ENCODE measurements at places on chromosomes 6 and 20.

GRCh38 chr6:121435444-121436069 is at the start of gene GJA1:
GJA1 (plus strand) TSS chr6:121435646; CDS start chr6:121446848, 11,202 bp downstream.
- DNase-seq = no peak

DNA sequence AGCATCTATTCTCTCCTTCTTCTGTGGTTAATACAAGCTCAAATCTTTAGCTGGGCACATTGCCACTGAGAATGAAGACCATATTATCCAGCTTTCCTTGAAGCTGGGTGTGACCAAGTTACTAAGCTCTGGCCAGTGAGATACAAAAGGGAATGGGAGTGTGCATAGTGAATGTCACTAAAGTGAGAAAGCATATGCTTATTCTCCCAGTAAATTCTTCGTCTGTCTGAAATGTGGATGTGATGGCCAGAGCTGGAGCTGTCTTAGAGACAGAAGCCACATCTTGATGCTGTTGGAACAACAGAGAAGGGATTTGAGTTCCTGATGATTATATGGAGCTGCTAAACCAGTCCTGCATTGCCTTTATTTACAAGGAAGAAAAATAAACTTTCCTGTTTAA is 60.1 kb downstream of the SESN1 start:
- no peak for DNase-seq

DNA sequence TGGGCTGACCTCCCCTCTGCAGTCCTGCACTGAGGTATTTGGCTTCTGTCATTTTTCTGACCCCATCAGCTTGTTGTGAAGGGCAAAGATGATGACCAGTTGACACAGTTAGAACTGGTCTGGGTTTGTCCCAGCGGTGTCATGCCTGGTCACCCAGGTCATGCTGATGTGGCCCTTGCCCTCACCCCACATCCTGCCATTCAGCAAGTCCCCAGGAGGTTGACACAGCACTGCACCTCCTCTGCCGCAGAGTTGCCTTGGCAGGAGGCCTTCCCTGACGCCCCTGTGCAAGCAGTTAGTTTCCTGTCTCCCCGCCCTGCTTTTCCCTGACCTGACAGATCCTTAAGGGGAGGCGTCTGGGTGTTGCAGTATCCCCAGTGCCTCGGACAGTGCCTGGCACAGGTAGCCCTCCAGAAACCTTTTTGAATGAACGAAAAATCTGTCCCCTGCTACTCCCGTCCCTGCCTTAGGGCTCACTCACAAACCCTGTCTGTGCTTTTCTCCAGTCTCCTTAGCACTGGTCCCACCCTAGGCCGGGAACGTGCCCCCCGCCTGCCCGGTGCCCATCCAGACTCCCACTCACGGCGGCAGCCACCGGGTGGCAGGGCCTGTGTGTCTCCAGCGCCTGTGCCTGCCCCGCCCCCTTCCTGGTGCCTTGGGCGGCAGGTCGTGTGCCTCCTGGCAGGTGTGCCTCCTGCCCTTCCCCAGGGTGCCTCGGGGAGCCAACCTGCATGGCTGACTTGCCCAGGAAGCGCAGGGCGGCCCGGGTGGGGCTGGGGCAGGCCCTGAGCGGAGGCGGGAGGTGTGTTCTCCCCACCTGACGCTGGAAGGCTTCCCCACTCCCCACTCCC is 146.3 kb upstream of the RNF24 start:
- peak; percentile 78 for DNase-seq

DNA sequence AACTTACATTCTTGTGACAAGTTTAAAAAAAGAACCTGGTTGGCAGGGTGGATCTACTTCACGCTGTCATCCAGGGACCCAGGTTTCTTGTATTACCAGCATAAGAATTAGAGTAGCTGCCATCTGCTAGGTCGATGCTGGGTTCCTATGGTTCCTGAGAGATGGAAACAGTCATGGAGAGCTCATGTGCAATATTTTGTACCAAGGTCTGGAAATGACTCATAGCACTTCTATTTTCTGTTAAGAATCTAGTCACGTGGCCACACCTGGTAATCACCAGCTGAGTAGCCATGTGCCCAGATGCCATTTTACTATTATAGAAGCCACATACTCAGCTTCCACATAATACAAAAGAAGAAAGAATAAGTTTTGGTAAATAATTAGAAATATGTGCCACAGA is 171.3 kb downstream of the CD83 start:
- DNase-seq = no peak

GRCh38 chr6:49980898-49981297 is 11.5 kb upstream of the DEFB113 start:
- DNase-seq = no peak

DNA sequence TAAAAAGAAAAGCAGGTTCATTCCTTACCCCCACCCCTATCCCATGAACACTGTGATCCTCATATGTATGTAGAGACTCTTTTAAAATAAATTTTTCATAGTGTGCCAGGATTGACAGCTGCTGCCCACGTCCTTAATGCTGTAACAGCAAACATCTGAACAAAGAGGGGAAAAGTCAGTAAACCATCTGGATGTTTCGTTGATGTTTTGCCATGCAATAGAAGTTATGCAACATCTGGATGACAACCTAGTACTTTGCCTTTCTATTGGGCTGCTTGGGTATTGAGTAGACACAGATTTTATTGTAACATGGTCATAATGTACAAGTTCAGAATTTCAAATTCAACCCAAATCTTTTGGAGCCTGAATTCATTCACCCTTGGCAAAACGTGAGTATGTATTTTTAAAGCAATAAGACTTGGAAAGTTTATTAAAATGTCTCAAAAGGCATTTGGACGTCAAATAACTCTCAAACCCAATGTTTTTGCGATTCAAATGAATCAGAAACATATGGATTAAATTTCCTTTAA is 500.3 kb downstream of the DHX35 start:
- DNase-seq = no peak

GRCh38 chr6:104653781-104654180 is 205.9 kb downstream of the HACE1 start:
- no peak for DNase-seq

All from activated CD4-positive, alpha-beta T cell treated with anti-CD3 and anti-CD28 coated beads, Interleukin-2, amount 10 ng/mL, durations not matched to agents 24 days and 14 days (primary cell).